IPS DF 6.9 (cell line): ENCODE measurements at places on chromosomes 7 and 10.

DNA sequence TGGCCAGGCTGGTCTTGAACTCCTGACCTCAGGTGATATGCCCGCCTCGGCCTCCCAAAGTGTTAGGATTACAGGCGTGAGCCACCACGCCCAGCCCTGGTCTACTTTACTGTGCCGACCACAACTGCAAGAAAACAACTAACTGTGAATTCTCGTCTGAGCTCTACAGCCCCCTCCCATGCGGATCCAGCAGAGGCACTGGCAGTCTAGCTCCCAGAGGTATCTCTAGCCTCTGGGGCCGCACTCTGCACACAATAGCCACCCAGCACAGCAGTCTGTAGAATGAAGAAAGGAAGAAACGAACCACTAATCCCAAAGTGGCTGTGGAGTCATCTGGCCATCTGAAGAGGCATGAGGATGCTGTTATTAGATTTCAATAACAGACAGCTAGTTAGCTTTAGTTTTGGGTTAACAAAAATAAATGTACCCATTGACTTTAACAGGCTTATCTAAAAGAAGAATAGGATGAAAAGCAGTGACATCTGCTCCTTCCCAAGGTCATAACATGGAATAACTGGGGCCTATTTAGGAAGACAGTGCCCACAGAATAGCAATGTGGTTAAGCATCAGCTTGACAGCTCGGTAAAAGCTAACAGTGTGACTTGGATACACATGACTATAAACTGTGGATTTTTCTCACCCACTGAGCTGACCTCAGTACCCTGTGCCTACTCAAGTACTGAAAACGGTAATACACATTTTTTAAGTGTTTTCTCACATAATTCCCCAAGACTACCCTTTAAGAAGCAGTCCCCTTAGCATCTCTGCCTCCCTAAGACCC, 131.9 kb downstream of the TNS3 start:
- DNase-seq: no peak

DNA sequence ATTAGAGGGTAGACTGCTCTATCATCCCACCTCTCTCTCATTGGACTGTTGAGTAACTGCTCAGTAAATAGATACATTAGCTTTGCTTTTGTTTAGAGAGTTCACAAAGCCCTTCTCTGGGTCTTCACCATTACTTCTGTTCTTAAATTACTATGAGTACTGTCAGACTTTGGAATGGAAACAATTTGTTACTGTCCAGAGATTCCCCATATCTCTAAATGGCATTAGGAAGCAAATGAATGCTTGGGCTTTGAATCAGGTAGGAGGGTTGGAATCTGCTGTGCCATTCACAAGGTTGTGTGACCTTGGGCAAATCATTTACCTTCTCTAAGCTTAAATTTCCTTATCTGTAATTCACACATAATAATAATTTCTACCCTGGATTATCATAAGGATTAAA, 541.0 kb upstream of the FZD8 start:
- no peak for DNase-seq

- DNase-seq: no peak
Observed at GRCh38 chr10:7350541-7351195, 60.2 kb downstream of the SFMBT2 start.

DNA sequence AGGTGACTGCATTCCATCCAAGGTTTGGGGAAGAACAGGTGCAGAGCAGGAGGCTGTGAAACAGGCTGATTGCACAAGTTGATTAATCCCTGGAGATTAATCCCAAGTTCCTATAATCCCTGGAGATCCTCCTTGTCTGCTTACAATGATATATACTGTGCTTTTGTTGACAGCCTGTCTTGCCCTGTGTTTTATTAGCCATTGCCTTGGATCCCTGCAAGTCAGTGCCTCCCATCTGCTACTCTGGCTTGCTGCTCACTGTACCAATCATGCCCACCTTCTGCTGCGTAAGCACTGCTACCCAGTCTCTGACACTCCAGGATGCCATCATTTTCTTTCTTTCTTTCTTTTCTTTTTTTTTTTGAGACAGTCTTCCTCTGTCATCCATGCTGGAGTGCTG, 65.4 kb downstream of the ANKRD61 start:
- no peak for DNase-seq

- DNase-seq: no peak
Observed at GRCh38 chr7:93964813-93965212, 39.3 kb downstream of the BET1 start.

- no peak for DNase-seq
Observed at GRCh38 chr10:69461243-69462025, 10.2 kb downstream of the TSPAN15 start.

DNA sequence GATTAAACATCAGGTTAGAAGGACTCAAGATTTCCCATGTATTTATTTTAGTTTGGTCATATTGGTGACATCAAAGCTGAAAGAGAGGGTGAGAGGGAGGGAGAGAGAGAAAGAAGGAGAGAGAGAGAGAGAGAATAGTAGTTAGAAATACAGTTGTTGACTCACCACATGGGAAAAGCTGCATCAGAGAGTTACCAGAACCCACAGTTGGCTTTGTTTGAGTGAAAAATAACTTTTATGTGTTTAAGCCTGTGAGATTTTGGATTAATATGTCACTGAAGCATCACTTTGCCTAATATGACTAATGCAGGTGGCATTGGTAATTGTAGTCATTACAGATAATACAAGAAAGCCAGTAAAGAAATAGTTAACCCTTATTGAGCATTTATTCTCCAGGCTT, 303.9 kb downstream of the REEP3 start:
- no peak for DNase-seq

DNA sequence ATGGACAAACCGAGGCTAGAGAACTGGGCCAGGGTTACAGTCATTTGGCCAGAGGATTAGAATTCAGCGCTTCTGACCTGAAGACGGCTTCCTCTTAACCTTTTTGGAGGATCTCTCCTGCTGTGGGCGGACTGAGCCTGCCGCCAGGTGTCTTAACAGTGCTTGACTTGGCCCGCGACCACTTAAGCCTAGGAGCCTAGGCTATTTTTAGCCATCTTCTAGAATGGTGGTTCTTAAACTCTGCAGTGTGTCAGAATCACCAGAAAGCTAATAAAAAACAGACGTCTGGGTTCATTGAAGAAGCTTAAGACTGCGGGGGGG, 722 bp downstream of the MDH2 start:
- DNase-seq: no peak

GRCh38 chr10:22280078-22280477, 36.1 kb upstream of the COMMD3 start:
- no peak for DNase-seq

DNA sequence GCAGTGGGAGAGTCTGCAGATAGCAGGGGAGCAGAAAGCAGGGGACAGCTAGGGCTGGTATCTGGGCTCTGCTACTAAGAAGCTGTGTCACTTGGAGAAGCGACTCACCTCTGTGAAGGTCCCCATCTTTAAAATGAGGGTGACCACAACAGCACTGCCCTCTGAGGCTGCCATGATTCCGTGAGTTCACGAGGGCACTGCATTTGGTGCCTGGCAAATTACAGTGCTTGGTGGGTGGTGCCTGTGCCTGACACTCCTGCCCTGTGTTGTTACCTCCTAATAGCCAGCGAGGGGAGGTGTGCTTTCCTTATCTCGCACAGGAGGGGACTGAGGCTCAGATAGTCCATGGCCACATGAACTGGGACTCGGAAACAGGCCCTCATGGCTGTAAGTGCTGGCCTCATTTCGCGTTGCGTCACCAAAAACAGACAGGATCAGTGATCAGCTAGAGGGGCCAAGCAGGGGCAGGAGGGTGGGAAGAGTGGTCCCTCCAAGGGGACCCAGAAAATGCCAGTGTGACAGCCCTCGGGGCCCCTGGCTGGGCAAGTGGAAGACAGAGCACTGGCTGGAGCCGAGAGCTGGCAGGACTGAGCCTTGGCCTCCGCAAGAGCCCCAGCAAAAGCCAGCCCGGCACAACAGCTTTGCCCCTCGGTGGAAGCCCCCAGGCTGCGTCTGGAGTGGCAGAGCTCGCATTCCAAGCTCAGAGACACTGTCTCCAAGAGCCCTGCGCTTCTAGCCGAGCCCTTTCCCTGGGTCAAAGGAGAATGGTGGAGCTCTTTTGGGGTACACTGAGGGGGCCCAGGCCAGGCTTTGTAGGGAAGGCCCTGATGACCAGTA, 17.3 kb upstream of the BNIP3 start:
- DNase-seq: no peak

- DNase-seq: no peak
Observed at GRCh38 chr10:46224414-46224682, 62.4 kb upstream of the ANTXRL start.

DNA sequence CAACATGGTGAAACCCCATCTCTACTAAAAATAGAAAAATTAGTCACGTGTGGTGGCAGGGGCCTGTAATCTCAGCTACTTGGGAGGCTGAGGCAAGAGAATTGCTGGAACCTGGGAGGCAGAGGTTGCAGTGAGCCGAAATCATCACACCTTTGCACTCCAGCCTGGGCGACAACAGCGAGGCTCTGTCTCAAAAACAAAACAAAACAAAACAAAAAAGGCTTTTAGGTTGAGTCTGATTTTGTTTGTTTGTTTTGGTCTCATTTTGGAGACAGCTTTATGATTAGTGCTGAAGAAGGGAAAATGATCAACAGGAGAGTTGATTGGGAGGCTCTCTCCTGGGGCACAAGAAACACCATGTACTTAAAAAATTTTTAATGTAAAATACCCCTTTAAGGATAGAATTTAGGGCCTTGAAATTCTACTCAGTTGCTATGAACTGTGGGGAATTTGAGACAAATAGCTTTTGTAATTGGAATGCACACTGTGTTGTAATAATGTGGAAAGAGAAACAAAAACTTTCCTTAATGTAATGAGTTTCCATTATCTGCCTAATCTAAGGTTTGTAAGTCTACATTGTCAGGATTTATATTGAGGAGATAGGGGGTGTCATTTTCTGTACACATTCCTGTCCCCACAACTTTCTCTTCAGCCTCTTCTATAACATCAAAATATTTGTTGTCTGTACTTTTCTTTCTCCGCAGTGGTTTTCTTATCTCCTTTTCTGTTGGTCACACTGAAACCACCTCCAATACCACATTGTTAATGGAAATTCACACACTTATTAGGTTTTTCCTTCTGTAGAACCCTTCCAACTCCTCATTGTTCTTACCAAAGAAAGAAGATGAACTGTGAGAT, 41.3 kb downstream of the ARID5B start:
- no peak for DNase-seq

GRCh38 chr7:20980668-20981264, 194.1 kb upstream of the SP8 start:
- DNase-seq: no peak

- DNase-seq: no peak
Observed at GRCh38 chr10:44804661-44805060, 106.5 kb upstream of the TMEM72 start.

DNA sequence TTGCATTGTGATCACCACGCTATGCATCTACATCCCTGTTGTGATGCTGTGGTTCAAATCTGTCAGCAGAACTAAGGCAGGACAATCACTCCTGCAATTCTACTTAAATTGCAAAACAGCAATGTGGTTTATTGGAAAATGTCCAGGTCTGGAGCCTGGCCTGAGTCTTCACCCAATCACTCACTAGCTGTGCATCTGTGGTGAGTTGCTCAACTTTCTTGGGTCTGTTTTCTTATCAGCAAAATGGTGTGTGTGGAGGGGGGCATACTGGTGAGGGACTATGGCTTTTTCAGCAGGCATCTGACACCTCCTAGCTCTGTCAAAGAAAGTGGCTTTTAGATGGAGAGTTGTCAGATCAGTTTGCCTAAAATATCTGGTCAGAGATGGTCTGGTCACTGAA, 108.3 kb upstream of the FEZF1 start:
- DNase-seq: no peak

- no peak for DNase-seq
Observed at GRCh38 chr10:87551326-87551725, 46.6 kb downstream of the MINPP1 start.

GRCh38 chr7:134720091-134720935, 59.1 kb upstream of the CALD1 start:
- DNase-seq: no peak

DNA sequence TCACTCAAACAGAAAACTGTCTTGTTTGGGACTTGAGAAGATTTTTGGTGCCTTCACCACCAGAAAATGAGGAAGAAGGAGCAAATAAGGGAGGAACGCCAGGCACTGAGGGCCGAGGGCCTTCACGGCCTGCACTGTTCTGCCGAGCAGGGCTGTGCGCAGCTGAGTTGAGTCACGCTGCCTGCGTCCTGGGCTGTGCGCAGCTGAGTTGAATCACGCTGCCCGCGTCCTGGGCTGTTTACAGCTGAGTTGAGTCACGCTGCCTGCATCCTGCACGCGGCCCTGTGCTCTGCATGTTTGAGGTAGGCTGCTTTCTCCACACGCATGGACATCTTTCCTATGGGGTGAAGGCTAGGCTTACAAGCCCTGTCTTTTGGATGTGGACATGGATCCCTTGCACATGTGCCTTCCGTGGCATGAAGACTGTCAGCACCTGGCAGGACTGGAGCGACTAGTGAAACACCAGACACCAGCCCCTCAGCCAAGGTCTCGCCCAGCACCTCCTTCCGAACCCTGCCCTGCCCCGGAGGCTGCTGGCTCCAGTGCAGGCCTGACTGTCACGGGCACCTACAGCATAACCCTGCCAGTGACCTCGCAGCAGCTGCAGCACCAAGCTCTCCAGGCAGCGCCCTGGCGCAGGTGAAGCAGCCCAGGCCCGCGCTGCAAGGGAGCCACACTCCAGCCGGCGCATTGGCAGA, 96.7 kb downstream of the HTR5A start:
- no peak for DNase-seq

DNA sequence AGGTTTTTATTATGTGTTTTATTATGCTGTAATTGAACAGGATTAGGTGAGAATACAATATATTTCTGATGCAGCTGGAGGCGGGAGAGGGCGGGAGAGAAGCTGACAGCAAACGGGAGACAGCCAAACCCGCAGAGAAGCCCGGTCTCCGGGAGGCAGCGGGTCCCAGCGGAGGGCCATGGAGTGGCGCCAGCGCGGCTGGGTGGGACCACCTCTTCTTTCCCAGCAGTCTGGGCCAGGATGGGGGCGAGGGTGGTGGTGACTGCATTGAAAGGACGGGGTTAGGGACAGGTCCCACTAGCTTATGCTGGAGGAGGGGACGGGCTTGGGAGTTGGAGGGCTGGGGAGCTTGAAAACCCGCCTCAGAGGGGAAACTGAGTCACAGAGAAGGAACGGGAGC, 14.5 kb upstream of the KAZALD1 start:
- no peak for DNase-seq
